ENCODE measurements at places on chromosomes 4 and X.

GRCh38 chrX:38214551-38215531 lies 5.8 kb downstream of the SRPX start:
- no peak for DNase-seq

DNA sequence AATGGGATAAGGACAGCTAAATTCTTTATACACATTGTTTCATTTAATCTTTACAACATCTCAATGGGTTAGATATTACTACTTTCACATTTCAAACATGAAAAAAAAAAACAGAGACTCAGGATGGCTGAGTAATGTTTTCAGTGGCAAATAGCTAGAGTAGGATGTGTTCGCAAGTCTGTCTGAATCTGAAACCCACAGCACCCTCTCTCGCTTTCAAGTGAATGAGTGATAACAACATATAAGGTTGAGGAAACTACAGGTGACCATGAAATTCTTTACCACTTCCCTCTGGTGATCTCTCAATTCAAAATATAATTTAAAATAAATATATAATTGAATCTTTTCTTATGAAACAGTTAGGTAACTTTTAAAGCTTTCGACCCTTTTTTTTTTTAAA lies 162.6 kb downstream of the PRR32 start:
- no peak for DNase-seq

GRCh38 chr4:128556756-128557155 lies 252.7 kb upstream of the JADE1 start:
- DNase-seq: no peak

DNA sequence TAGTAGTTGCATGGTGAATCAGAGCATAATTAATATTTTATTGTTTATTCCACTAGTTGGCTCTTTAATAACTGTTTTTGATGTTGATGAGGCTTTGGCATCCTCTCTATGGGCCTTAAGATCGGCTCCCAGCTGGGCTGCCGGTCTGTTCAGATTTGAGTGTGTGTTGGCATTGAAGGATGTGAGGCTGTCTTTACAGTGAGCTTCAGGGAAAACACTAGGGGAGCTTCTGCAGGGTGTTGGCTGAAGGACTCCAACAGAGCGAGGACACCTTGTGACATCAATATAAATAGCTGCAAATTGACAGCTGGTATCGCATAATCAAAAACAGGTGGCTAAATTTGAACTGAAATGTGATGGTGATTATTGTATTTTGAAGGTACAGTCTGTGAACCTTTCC lies 322.0 kb downstream of the FSTL5 start:
- no peak for DNase-seq

GRCh38 chr4:81639248-81639647 lies 167.5 kb upstream of the RASGEF1B start:
- no peak for DNase-seq

DNA sequence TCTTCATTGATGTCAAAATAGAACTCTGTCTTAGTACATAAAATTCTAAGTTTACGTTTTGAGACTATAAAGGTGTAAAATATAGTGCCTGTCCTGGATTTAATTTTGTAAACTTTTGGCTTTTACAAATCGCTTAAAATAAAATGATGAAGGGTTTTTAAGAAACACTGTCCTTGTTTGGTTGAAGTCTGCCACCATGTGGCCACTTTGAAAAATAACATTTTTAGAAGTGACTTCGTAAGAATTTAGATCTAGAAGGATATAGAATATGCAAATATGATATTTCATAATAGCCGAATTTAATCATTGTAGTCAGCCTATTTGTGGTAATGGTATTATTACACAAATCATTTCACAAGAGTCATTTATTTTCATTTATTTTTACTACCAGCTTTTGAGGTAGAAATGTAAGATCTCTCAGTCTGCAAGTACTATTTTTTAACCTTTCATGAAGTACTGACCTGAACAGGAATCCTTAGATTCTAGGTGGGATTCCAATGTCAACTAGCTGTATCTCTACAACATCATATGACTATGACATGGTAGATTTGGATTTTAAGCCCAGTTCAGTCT lies 31.0 kb upstream of the FAT4 start:
- DNase-seq: no peak

DNA sequence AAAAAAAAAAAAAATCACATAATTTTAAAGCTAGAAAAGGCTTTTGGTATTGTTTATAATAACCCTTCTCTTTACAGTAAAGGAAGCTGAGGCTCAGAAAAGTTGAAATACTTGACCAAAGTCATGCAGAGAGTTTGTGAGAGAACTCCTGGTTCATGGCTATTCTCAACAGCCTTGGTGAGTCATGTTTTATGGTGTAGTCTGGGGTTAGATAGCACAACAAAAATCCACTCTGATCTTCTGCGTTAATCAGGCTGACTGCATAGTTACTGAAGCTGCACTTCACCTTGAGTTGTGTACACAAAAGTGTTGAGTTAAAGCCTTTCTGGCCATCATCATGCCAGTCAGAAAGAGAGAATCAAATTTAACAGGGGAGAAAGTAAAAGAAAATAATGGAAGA lies 19.3 kb upstream of the SFRP2 start:
- DNase-seq: no peak

DNA sequence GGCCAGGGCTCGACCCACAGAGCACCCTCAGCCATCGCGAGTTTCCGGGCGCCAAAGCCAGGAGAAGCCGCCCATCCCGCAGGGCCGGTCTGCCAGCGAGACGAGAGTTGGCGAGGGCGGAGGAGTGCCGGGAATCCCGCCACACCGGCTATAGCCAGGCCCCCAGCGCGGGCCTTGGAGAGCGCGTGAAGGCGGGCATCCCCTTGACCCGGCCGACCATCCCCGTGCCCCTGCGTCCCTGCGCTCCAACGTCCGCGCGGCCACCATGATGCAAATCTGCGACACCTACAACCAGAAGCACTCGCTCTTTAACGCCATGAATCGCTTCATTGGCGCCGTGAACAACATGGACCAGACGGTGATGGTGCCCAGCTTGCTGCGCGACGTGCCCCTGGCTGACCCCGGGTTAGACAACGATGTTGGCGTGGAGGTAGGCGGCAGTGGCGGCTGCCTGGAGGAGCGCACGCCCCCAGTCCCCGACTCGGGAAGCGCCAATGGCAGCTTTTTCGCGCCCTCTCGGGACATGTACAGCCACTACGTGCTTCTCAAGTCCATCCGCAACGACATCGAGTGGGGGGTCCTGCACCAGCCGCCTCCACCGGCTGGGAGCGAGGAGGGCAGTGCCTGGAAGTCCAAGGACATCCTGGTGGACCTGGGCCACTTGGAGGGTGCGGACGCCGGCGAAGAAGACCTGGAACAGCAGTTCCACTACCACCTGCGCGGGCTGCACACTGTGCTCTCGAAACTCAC lies 3.6 kb downstream of the MID1IP1 start:
- peak; percentile 10 for DNase-seq

DNA sequence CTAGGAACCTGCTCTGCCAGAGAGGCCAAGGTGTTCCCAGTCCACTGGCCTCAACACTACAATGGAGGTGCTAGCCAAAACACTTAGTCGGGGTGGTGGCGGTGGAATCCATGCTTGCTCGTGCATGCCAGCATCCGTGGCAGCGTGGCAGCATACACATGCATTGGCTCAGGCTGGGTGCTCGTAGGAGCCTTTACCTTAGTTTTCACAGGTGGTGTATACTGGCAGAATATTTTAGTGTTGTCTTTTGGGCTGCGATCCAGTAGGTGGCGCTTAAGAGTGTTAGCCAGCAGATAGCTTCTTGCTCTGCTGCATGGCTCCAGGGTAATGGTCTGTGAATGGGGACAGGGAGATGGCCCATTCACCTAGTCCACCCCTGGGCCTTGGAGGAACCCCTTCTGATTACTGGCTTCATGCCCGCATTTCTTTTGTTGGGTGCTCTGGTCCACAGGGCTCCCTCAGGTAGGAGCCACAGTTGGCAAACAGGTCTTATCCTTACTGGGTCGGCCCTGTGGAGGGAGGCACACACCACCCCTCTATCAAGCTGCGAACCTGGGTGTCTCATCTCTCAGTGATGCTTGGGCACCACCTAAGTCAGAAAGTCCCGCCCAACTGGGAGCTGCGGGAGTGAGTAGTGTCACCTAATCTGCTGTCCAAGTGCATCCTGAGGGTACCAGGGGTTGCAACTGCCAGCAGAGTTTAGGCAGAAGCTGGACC lies 40.0 kb downstream of the RIPPLY1 start:
- DNase-seq: peak; percentile 4

- DNase-seq: no peak
Observed at GRCh38 chrX:21398426-21398825, 24.2 kb downstream of the CNKSR2 start.

GRCh38 chr4:9976293-9976692 lies 45.0 kb downstream of the SLC2A9 start:
- no peak for DNase-seq

DNA sequence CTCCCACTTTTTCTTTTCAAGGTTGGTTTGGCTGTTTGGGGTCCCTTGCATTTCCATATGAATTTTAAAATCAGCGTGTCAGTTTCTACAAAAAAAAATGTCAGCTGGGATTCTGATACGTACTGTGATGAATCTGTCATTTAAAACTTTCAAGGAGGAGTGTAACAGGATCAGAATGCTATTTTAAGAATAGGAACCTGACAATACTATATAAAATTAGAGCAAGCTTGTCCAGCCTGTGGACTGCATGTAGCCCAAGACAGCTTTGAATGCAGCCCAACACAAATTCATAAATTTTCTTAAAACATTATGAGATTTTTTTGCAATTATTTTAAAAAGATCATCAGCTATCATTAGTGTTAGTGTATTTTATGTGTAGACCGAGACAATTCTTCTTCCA lies 56.5 kb downstream of the TMEM164 start:
- DNase-seq: no peak

DNA sequence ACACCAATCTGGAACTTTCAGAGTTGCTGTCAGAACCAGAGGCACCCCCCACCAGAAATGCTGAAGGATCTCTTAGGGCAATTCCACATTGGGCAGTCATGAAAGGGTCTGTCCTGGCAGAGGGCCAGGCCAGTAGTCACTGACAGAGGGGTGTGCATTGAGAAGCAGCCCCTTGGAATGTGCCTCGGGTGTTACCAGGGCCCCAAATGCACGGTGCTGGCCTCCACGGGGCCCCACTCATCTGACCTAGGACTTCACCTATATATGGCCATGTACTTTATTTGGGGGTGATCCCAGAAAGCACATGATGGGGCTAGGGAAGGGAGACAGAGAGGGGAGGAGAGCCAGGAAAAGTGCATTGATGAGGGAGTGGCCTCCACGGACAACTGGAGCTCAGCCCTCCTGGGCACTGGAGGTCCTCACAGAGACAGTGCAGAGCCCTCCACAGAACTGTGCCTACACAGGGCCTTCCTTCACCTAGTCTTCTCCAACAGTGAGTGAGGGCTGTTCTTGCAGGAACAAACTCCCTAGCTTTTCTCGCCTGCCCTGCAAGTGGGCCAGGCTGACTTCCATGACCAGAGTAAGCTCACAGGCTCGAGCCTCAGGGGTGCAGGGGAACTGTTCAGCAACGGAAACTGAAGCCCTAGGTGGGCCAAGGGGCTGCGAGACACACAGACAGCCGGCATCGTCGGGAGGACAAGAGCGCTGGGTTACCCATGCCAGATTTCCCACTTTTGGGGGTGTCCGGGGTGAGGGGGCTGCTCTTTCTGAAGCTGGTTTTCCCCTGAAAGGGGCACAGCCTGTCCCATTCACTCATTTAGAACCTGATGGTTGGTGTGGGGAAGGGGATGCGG lies 136.2 kb downstream of the HMX1 start:
- no peak for DNase-seq
